SK-MEL-5 (cell line): ENCODE measurements at places on chromosomes 11 and 22. TPM values are rescaled to one million over a fixed set of nuclear protein-coding genes. Genes with fewer than 3 reads are reported as not detected.

- peak; percentile 99 for DNase-seq
Measured at GRCh38 chr22:45105281-45105702, 58.4 kb upstream of the NUP50 start.

- no peak for DNase-seq
Measured at GRCh38 chr11:75195167-75195962, 44.5 kb downstream of the SLCO2B1 start.

DNA sequence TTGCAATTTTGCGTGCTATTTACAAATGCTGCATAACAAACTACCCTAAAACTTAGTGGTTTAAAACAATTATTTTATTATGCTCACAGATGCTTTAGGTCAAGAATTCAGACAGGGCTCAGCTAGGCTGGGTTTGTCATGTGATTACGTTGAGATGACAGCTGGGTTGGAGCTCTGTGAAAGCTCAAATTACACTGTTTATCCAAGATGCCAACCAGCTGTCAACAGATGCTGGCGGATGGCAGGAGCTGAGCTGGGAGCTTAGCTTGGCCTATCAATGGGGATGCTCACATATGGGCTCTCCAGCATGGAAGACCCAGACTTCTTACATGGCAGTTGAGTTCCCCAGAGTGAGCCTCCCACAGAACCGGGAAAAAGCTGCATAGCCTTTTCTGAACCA lies 62.7 kb downstream of the STK33 start:
- no peak for DNase-seq

DNA sequence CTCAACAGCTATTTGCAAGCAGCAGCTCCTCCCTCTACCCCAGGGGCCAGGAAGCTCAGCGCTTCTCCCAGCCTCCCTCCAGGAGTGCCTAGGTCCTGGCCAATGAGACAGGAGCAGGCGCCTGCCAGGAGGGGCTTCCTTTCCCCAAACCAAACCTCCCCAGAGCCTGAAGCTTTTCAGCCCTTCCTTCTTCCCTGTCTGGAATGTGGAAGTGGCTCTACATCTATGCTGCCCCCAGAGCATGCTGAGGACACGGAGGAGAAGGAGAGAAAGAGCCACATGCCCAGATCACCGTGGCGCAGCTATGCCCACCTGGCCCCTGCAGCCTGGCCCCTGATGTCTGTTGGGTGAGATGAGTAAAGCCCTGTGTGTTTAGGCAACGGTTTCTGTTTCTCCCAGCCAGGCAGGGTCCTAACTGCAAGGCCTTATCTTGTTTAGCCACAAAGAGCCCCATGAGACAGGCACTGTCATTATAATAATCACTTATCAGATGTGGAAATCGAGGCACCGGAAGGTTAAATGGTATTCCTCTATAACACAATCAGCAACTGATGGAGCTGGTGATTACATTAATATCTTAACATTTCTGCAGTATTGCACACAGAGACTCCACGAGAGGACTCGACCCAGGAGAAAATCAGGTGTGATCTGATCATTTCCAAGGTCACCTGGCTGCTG lies 315.8 kb downstream of the CTTN start:
- no peak for DNase-seq

DNA sequence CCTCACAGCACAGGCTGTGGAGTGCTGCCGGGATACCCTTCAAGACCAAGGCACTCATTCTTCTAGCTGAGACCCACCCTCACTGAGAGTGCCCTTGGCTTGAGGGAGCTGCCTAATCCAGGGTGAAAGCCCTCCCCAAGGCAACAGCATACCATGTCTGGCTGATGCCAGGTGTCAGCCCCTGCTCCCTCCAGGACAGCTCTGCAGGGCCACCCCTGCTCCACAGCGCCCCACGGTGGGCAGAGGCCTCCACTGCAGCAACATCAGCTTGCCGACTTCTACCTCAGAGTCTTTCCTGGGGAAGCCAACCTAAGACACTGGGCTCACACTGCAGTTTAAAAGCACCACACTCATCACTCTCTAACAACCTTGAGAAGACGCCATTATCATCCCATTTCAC lies 29.0 kb downstream of the TTLL1 start:
- DNase-seq, result peak; percentile 47

- DNase-seq, result no peak
Measured at GRCh38 chr11:84526250-84526649, 1100.9 kb downstream of the DLG2 start.

DNA sequence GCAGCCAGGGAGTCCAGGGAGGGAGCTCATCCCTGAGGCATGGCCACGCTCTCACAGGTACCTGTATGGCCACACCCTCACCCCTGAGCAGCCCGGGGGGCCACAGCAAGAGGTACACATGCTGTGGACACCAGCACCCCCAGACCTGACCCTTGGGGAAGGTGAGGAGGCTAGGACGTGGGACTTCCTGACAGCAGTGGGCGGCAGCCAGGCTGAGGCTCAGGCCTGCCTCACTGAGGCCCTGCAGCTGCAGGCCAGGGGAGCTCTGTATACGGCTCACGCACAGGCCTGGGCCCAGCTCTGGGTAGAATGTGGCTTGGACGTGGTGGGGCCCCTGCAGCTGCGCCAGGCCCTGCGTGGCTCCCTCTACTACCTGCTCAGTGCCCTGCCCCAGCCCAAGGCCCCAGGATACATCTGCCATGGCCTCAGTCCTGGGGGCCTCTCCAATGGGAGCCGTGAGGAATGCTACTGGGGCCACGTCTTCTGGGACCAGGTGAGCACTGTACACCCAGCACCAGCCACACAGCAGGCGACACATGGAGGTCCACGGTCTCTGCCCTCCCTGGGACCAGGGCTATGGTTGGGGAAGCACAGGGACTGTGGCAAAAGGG lies 1.8 kb downstream of the PGGHG start:
- DNase-seq, result no peak

DNA sequence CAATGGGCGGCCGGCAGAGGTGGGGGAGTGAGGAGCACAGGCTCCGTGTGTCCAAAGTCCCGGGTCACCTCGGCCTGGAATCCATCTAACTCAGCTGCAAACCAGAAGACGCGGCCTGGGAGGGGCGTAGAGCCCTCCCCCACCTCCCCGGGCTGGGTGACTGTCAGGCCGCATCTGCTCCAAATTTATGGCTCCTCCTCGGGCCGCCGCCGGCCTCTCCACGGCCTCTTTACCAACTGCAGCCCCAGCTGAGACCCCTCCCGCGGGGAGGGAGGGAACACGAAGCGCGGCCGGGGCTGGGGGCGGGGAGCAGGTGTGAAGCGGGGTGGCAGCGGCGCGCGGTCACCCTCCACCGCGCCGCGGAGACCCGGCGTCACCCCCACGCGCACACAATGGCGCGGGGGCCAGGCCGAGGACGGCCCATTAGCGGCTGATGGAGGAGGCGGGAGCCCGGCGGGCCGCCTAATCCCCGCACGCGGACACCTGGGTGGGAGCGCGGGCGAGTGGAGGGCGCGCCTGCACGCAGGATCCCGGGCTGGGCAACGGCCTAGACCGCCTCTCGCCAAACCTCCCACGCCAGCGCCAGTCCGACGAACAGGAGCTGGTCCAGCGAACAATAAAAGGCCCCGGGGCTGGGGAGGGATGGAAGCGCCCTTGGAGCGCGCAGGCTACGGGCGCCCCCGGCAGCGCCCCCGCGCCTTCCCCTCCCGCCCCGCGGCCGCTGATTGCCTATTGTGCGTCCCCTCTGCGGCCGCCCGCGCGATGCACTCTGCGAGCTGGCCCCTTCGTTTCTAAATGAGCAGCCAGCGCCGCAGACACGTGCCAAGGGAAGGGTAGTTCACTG lies 25.9 kb upstream of the ROBO3 start:
- no peak for DNase-seq

DNA sequence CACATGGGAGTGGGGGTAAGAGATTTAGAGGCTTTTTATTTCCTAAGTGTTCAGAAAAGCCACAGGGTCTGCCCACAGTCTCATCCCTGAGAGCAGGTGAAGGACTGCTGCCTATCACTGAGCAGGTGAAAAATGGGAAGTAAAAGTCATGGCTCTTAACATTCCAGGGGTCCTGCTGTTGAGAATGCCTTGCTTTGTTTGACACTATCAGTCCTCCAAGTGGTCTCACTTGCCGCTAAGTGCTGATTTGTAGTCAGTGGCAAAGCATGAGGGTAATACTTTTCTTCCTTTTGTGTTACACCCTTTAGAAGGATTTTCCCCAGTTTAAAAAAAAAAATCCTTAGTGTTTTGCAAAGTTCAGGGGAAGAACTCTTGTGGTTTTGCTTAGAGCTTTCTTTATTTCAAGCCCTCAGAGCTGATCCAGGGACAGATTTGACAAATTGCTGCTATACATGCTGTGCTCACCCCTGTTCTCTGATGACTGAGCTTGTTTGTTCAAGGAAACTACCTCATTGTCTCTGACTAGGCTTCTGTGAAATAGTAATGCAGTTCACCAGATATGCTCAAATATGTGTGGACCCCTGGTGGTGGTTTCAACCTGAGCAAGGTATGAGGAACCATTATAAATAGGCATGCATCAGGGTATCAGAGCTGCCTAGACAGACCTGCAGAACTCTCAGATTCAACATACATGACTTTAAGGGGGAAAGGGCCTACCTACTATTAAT lies 141.0 kb downstream of the ARHGAP42 start:
- peak; percentile 67 for DNase-seq

DNA sequence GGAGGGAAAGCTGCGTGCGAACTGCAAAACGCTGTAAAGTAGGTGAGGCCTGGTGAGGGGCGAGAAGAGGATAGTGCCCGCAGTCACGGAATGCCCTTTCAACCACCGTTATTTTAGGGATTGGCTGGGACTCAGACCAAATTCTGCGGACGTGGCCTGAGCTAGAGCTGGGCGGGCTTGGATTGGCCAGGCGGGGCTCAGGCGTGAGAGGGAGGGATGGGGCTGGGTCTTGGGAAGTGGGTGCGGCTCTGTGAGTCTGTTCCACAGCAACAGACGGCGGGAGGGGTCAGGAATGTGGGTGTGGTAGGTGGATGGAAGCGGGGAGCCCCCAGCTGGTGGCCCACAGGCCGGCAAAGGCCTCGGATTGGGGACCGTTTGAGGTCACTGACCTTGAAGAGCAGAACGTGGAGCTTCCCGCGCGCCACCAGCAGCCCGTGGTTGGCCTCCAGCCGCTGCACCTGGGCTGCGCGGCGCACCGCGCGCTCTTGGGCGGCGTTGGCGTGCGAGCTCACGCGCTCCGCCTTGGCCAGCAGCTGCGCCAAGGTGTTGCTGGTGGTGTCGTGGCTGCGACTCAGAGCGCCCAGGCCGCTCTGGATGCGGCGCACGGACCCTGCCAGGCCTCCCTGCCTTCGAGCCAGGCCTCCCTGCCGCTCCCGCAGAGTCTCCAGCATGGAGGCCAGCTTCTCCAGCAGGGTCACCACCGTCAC lies 444 bp downstream of the CAVIN3 start:
- DNase-seq, result peak; percentile 47

DNA sequence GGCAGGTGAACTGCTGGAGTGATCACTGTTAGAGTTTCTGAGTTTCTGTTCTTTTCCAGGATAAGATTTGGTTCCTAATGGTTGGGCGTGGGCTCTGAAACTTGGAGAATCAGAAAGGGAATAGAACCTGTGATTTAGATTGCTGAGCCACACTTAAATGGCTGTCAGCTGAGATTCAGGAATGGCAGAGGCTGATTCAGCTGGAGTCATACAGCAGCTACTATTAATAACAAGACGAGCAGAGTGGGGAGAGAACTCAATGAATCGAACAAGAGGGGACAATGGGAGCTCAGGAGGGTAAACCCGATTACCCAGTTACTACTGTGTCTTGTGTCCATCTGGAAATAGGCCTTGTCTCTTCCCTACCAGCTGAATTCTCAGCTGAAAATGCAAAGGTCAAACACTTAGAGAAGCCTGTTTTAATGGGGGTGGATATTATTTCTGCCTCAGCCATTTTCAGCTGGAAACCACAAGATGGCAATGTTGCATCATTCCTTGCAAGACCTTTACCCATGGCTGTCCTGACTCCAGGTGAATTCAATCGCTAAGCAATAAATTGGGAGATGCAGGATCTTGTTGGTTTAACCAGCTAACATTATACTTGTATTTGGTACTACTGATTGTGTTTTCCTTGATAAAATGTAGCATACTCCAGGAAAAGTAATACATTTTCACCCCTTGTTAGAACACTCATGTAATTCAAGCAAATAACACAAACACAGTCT lies 104.5 kb upstream of the RAG2 start:
- peak; percentile 86 for DNase-seq

DNA sequence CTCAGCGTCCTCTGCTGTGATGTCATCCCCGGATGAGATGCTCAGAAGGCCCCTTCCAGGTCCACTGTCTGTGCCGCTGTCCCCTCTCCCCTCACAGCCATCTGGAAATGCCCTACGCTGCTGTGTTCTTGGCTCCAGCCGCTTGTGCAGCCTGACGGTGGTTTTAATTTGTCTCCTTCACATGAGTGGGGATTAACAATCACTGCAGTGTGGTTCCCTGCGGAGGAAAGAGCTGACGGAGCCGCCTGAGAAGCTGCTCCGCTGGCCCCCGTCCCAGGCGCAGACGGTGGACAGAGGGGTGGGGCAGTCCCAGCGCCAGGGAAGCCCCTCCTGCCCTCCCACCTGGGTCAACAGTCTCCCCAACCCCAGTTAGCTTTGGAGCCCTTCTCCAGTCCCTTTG lies 67.5 kb upstream of the PHF21B start:
- no peak for DNase-seq

DNA sequence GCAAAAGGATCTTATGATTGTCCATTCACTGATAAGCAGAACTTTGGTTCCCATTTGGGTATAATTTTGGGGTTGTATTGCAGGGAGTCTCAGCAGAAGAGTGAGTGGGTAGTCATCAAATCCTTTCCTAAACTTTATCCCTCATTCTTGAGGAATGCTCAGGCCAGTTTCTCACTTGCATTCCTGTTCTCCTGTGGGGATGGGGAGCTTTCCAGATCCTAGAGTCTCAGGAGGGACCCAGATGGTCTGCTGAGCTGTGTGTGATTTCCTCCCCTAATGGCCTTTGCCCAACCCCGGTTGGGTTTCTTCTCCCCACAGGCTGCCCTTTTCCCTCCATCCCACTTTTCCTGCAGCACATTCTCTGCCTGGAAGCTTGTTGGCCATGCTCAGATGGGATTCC lies 79.9 kb downstream of the MIAT start:
- DNase-seq, result no peak

- DNase-seq, result no peak
Measured at GRCh38 chr11:128871168-128871610, 4.1 kb upstream of the KCNJ1 start.

DNA sequence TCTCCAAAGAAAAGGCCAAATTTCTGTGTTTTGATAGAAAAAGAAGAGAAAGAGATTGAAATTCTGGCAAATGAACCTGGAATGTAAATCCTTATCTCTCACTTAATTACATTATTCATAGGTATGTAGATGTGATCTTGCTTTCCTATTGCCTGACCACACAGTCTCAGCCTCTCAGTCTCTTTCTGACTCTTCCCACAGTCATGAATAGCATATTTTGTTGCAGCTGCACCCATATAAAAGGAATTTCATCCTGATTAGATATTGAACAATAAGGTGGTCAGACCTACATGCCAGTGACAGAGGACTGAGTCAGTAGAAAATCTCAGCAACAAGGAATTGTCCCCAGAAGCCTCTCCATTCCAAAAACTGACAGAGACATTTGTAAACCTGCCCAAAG lies 62.9 kb upstream of the LRRC4C start:
- DNase-seq, result no peak

The MYO7A gene
- total RNA-seq, result 0.48 and 0.61 TPM in 2 replicates

The MRPL11 gene
- total RNA-seq, result 45.4 and 63.4 TPM in 2 replicates

The SLC6A5 gene
- not detected in 2 replicates for total RNA-seq

The LRRC55 gene
- not detected in 2 replicates for total RNA-seq

The OR2D2 gene
- not detected in 2 replicates for total RNA-seq

The MAPK8IP2 gene
- total RNA-seq, result 18.8 and 20.0 TPM in 2 replicates

The SYNGR1 gene
- 29.6 and 30.1 TPM in 2 replicates for total RNA-seq

The FAT3 gene
- not detected in 2 replicates for total RNA-seq

The MS4A15 gene
- total RNA-seq, result not detected in 2 replicates

The COMT gene
- 156 and 172 TPM in 2 replicates for total RNA-seq
